ENCODE measurements at places on chromosomes 2 and 18. TPM values are rescaled to one million over a fixed set of nuclear protein-coding genes. Genes with fewer than 3 reads are reported as not detected.

Gene MDH1B
- 0.64 TPM for total RNA-seq

Gene RAPH1
- total RNA-seq: 33.6 TPM

Gene SPP2
- total RNA-seq: not detected

Gene CHRNG
- not detected for total RNA-seq

Gene SLC35G4
- total RNA-seq: not detected

Gene ITPRIPL1
- total RNA-seq: not detected

Gene ASAP2
- 34.7 TPM for total RNA-seq

Gene SIX3
- total RNA-seq: 0.17 TPM

Gene STARD6
- 0.57 TPM for total RNA-seq

Gene RNMT
- 29.0 TPM for total RNA-seq

Gene IL37
- total RNA-seq: not detected

All from NCI-H460 (cell line).